Sciatic nerve (tissue), 2 donors: ENCODE measurements at places on chromosomes 3 and 15.

DNA sequence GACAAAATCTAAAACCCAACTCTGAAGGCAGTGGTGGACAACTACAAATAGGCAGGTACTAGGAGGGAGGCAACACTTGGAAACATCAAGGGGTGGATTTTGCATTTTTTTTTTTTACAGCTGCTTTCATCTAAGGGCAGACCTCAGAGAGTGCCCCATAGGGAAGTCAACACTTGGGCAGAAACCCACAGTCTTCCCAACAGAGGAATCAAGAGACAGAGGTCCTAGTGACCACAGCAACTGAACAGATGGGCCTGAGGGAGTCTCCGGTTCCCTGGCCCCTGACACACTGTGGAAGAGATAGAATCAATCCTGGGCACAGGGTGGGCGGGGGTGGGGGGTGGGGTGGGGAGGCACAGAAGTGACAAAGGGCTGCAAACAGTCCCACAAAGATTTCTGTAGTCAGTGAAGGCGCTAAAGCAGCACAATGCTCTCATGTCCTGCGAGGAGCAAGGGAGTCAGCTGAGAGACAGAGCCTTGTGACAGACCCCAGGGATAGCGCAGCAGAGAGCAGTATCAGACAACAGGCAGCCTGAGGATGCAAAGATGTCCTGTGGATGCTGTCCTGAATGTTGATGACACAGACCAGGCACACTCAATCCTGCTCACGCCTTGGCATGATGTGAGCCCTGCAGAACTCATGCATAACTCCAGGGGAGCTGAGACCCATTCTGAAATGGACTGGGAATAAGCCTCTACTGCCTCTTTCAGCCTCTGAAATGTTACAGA lies 6.9 kb upstream of the RFTN1 start:
- DNase-seq = no peak

GRCh38 chr15:37524601-37525000 lies 409.8 kb upstream of the TMCO5A start:
- no peak for DNase-seq

GRCh38 chr3:99430348-99431134 lies 207.9 kb upstream of the COL8A1 start:
- no peak for DNase-seq

DNA sequence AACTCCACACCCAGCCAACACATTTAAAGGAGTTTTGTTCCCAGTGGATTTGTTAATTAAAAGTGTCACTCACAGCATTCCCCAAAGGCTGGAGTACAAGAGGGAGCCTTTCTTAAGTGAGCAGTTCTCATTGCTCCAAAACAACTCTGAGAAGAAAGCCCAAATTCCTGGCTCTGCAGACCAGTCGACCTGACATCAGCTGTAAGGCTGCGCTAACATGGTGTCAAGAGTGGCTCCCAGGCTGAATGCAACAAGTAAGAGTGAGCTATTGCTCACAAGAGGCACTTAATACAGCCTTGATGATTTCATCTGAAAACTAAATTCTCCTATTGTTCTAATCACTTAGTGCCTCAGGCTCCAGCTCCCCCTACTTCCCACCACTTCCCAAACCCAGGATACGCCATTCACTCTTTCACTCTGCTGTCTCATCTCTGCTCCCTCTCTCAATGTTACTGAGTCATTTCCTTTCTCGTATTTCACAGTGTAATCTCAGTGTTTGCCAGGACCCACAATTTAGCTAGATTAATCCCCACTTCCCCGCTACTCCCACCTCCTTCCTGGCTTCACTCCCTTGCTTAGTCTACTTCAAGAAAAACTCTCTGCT lies 81.8 kb downstream of the WWTR1 start:
- DNase-seq = no peak

- DNase-seq = no peak
Observed at GRCh38 chr3:191972714-191973398, 511.9 kb downstream of the PYDC2 start.

- DNase-seq = no peak
Observed at GRCh38 chr3:42263354-42264346, 2.3 kb downstream of the CCK start.

- DNase-seq = no peak
Observed at GRCh38 chr15:50189633-50190032, 7.6 kb downstream of the SLC27A2 start.

- DNase-seq = no peak
Observed at GRCh38 chr3:184259878-184260723, 1.3 kb downstream of the CAMK2N2 start.

- peak; percentile 90 for DNase-seq
Observed at GRCh38 chr3:127547761-127548605, 42.5 kb downstream of the TPRA1 start.

DNA sequence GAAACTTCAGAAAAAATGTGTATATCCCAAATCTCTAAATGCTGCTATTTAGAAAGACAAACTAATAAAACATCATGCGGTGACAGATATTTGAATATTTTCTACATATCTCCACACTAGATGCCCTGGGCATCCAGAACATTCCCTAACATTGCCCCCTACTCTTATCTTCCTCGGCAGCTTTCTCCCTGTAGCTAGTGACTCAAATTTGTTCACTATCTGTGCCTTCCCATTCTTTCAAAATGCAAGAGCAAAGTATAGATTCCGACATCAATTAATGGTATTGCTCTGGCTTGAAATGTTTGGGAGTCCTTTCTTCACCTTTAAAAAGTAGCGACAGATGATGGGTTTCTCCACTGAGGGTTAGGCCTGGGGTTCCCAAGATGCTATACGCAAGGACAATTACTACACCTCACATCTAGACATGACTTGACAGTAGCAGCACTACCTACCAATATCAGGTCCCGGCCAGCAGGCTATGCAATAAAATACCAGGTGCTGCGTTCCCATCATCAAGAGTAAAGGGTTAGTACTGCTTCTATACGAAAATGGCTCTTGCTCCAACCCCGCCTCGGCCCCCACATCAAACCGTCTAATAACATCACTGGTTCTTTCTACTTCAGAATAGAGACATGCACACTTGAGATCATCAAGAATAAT lies 631 bp downstream of the UBR1 start:
- no peak for DNase-seq

DNA sequence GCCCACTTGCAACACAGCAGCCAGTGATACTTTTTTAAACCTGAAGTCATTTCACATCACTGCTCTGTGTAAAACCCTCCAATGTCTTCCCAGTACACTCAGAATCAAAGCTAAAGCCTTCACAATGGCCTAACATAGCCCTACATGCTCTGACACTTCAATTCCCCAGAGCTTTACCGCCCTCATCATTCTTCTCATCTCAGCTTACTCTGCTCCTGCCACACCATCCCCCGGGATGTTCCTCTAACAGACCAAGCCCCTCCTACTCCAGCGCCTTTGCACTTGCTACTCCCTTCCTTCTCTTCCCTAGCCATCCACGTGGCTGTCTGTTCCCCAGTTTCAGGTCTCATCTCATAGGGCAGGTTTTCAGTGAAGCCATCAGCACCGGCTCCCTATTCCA lies 194.0 kb downstream of the SSR3 start:
- DNase-seq = no peak

GRCh38 chr15:91491101-91491950 lies 362.2 kb upstream of the SLCO3A1 start:
- DNase-seq = no peak

- DNase-seq = no peak
Observed at GRCh38 chr3:141063831-141064230, 12.7 kb downstream of the SPSB4 start.

DNA sequence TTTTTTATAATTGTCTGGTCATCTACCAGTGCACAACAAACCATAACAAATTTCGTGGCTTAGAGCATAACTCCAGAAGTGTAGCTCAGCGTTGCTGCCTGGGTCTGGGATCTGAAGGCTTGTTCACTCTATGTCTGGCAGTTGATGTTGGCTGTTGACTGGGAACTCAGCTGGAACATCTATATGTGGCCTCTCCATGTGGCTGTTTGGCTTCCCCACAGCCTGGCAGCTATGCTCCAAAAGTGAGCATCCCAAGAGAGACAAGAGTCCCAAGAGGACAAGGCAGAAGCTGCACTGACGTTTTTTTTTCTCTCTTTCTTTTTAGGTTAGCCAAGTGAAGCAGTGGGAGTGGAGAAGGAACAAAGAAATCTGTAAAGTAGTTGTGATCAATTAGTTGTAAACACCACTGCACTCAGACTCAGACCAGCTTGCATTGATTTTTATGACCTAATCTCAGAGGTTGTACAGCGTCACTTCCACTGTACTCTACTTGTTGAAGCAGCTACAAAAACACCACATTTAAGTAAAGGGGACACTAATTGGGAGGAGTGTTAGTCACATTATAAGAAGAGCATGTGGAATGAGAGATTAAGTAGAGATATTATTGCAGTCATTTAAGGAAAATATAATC lies 2.5 kb upstream of the GPR176 start:
- DNase-seq = no peak

DNA sequence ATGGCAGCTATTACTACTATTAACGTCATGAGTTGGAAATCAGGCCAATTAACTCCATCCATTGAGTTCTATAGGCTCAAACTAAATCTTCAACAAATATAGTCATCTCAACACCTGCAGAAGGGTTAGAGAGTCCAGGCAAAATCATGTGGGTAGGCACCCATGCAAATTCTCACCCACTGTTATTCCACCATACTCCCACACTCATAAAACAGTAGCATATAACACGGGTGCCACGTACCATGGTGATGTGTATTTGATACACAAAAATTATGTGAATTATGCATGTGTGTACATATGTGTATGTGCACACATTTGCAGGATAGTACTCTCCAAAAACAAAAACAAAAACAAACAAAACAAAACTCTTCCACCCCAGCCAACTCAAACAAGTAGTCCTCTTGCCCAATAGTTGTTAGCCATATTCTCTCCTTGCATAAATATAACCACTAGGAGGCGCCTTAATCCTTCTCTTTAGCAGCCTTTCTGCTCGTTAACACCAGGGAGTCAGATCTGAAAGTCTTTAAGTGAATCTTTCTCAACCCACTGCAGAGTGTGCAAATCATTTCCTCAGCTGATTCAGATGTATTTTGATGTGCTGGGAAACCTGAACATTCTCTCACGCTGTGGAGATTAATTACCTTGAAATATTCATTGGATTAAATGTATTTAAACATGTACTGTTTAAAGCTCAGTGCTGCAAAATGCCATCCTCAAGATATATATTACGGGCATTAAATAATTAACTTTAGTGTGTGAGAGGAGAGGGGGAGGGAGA lies 38.0 kb upstream of the COPB2 start:
- no peak for DNase-seq

GRCh38 chr15:90530250-90531051 lies 728 bp downstream of the CRTC3 start:
- DNase-seq = peak; percentile 72

- no peak for DNase-seq
Observed at GRCh38 chr3:186121278-186121677, 12.4 kb upstream of the ETV5 start.

DNA sequence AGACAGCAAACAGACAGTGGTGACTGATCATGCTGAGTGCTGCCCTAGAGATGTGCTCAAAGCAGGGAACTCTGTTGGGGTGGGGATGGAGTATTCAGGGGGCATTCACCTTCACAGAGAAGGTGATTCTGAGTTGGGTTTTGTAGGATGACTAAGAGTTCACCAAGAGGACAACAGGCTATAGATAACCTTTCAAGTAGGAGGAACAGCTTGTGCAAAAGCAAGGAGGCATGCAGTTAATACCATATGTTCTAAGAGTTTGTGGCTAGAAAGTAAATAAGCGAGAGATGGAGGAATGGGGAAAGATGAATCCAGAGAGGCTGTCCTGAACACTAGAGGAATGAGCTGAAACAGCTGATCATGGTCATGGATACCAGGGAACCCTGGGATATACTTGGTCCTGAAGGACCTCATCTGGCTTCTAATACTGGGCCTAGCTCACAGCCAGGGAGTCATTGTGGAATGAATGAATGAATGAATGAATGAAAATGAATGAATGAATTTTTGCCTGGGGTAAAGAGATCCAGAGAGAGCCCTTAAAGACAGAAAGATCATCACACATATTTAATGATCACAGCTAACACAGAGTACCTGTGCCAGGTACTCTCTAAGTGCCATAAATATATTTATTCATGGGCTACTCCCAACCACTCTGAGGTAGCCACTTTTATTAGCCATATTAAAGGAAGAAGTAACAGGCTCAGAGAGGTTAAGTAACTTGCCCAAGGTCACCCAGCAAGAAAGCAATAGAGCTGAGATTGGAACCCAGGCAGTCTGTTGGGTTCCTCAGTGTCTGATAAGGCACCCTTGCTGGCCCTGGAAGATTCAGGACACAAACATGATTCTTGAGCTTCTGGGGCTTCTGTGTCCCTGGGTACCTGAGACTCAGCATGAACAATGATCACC lies 22.0 kb downstream of the SMAD6 start:
- DNase-seq = no peak

GRCh38 chr3:73259856-73260255 lies 198.4 kb downstream of the EBLN2 start:
- DNase-seq = no peak

- DNase-seq = no peak
Observed at GRCh38 chr3:5309171-5309570, 121.7 kb downstream of the EDEM1 start.

- DNase-seq = no peak
Observed at GRCh38 chr3:2099028-2099671, 484 bp downstream of the CNTN4 start.

GRCh38 chr3:38397320-38397719 lies 50.7 kb downstream of the XYLB start:
- DNase-seq = no peak

GRCh38 chr3:59611649-59612443 lies 562.0 kb upstream of the CFAP20DC start:
- DNase-seq = no peak

DNA sequence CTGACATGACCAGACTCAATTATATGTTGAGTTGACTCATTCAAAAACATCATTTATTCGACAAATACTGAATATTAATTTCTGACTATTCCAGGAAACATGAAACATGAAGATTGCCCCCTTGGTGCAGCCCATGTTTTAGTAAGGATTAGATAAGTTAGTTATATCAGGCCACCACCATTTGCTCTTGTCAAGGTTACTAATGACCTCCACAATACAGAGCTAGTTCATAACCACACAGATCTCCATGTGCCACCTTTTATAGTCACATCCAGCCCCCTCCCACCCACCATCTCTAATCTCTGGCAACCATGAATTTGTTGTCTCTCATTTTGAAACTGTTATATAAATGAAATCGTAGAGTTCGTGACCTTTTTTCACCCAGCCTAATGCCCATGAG lies 15.7 kb downstream of the KLHL18 start:
- no peak for DNase-seq

DNA sequence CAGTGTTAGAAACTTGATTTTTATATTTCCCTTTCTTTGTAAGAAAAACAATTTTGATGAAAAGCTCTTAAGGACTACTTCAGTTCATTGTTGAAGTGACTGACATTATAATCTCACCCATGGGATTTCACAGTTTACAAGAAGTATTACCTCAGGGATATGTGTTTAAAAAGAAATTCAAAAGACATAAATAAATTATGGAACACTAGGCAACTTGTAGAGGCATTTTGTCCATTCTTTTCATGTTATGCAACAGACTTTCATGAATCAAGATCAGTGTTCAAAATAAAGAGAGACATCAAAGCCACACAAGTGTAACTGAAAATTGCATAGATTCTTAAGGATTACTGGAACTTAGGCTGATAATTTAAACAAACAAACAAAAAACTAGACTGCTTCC lies 196.8 kb upstream of the AGTR1 start:
- DNase-seq = no peak
